AG10803 (cell line): ENCODE measurements at places on chromosomes 5 and 9.

GRCh38 chr5:119179857-119180641, 109.2 kb downstream of the DMXL1 start:
- no peak for DNase-seq

DNA sequence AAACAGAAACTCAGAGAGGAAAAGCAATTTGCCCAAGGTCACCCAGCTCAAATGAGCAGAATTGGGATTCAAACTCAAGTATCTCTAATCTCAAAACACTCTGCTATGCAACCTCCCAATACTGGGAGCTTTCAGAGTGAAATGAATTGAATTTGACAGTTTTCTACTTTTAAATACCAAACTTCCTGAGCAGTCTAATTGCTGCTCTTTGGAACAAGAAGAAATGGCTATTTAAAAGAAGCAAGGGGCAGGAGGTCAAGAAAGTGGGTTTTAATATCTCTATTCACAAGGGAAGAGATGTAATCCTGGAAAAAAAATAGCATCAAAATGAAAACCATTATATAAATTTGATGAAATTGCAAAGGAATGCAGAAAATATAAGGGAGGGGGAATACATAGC, 142.6 kb downstream of the INSYN2B start:
- no peak for DNase-seq

GRCh38 chr5:67338421-67338820, 141.8 kb upstream of the CD180 start:
- peak; percentile 59 for DNase-seq

DNA sequence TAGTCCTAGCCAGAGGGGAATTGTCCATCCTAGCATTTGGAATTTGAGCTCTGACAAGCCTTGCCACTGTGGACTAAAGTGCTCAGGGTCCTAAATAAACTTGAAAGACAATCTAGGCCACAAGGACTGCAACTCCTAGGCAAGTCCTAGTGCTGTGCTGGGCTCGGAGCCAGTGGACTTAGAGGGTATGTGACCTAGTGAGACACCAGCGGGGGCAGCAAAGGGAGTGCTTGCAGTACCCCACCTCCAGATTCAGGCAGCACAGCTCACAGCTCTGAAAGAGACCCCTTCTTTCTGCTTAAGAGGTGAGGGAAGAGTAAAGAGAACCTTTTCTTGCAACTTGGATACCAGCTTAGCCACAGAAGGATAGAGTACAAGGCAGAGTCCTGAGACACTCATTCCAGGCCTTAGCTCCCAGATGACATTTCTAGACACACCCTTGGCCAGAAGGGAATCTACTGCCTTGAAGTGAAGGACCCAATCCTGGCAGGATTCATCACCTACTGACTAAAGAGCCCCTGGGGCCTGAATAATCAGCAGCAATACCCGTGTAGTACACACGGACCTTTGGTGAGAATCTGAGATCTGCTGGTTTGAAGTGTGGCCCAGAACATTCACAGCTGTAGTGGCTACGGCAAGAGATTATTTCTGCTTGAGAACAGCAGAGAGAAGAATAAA, 164.6 kb downstream of the CCDC171 start:
- DNase-seq: no peak

- DNase-seq: no peak
Observed at GRCh38 chr9:17695482-17695881, 116.6 kb downstream of the SH3GL2 start.

- no peak for DNase-seq
Observed at GRCh38 chr5:58458141-58458742, 1.6 kb downstream of the PLK2 start.

GRCh38 chr5:147956842-147957223, 50.5 kb upstream of the C5orf46 start:
- DNase-seq: no peak

GRCh38 chr5:125117566-125117965, 371.1 kb upstream of the ZNF608 start:
- peak; percentile 93 for DNase-seq

DNA sequence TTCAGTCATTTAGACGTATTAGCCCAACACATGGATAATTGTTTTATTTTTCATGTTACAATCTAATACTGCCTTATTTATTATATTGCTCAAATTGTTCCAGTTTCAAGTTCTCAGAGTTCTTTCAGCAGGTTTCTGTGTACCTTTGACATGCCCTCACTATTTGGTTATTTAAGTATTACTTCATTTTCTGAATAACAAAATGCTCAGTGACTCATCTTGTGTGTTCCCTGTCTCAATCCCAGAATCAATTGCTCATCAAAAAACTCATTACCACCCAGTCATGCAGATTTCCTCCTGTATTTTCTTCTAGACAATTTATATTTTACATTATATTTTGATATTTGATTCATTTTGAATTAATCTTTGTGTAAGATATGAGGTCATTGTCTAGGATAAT, 562.6 kb downstream of the ANXA1 start:
- DNase-seq: no peak

GRCh38 chr9:91214867-91215266, 146.9 kb downstream of the AUH start:
- peak; percentile 19 for DNase-seq

DNA sequence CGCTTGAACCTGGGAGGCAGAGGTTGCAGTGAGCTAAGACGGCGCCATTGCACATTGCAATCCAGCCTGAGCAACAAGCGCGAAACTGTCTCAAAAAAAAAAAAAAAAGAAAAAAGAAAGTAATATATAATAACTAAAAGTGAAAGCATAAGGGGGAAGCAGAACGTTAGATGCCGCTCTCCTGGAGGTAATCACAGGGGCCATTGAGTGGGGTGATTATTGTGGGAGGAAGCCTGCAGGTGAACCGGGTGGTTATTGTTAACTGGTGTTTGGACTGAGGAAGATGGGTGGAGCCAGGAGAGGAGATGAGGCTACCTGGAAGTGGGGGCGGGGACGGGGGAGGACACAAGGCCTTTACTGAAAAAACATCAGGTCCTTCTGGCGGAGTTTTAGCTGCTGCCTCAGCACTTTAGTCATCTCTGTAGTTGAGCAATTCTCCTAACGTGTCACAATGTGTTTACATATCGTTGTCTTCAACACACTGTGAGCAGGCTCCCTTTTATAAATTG, 5.3 kb upstream of the TJP2 start:
- DNase-seq: peak; percentile 51

- no peak for DNase-seq
Observed at GRCh38 chr5:67221487-67222242, 25.1 kb upstream of the CD180 start.

- no peak for DNase-seq
Observed at GRCh38 chr5:74940782-74941353, 74.7 kb upstream of the FAM169A start.

GRCh38 chr5:67257500-67257899, 60.9 kb upstream of the CD180 start:
- no peak for DNase-seq

DNA sequence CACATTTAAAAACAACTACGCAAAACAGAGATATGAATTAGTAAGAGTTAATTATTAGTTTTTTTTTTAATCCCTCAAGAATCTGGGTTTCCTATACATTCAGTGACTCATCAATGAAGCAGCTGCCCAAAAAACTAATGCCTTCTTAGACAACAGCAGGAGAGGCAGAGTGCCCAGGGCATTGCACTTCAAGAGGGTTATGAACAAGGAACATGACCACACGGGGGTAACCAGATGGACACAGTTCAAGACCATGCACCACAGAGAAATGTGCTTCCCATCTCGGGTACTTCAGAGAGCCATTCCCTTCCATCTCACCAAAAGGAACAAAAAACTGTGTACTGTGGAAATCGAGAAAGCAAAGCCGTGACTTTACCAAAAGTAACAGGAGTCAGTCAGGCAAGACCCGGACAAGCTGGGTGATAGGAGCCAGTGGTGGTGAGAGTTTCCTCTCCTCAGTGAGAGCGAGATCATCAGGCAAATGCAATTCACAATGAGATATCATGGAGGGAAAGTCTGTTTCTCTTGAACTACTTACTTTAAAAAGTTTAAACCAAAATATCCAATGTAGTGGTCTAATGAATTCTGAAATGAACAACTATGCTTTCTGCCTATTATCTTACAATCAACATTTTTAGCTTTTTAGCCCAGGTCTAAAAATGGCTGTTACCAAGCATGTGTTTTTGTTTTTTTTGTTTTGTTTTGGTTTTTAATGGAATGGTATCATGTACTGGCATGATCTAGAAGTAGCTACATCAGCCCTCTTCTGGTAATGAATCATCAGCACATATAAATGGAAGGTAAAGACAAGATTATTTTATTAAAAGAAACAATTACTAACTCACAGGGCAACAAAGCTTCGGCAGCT, 192.1 kb downstream of the TSSK1B start:
- DNase-seq: no peak

- no peak for DNase-seq
Observed at GRCh38 chr5:5348576-5348975, 73.9 kb upstream of the ICE1 start.

- peak; percentile 82 for DNase-seq
Observed at GRCh38 chr9:114722081-114722621, 40.2 kb upstream of the TEX48 start.

- DNase-seq: no peak
Observed at GRCh38 chr5:6950250-6950649, 237.0 kb downstream of the TENT4A start.

DNA sequence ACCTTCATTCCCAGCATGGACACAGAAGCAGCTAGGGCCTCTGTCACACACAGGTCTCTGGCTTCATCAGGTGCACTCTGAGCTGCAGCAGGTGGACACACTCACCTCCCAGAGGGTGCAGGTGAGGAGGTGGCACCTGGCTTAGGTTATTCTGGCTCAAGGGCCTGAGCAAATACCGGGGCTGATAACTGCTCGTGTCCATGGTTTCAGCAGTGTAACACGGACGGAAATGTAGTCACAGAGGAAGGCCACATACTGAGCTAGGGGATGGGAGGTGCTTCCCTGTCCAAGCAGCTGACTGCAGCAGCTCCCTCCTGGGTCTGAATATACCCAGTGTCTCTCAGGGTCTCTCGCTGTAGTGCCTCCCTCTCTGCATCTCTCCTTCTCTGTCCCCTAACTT, 5.7 kb downstream of the PHF2 start:
- no peak for DNase-seq

DNA sequence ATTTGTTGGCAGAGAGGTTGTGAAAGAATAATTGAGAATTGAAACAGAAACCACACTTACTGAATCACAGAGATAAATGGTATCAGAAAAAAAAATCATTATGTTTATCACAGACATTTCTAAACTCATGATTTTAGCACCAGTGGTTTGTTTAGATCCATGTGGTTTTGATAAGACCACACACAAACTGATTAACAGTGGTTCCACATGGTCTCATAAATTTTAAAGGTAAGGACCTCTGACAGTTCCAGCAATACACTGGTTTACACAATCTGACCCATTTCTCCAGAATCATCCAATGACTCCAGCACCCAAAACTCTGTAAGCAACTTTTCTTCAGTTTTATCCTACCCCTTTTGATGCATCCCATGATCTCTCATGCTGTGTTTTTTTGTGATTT, 261.2 kb downstream of the ANXA1 start:
- no peak for DNase-seq

GRCh38 chr9:94719878-94720277, 6.6 kb upstream of the AOPEP start:
- DNase-seq: no peak

DNA sequence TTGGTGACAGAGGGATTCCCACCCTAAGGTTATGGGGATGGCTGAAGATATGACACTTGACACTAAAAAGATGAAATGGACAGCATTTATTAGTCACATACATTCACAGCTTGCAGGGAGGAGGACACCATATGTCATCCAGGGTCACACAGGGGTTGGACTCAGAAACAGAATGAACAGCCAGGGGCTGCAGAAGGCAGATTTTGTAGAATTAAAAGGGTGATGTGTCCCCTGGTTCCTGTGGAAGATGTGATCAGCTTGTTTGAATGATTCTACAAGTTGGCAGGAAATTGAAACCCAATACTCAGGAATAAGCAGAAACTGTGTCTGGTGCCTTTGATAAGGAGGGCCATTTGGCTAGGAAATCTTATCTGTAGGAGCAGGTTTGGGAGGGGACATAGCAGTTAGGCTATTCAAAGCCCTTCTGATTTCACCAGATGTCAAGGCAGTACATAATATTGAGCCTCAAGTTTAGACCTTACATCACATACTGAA, 102.3 kb upstream of the GRIN3A start:
- no peak for DNase-seq

GRCh38 chr5:172878585-172878932, 44.5 kb downstream of the ERGIC1 start:
- DNase-seq: no peak

GRCh38 chr5:161546470-161547301, at the start of gene GABRB2:
Gene GABRB2, minus strand, starts transcription at chr5:161546725. Its CDS starts 82 bp downstream, at chr5:161546643.
- DNase-seq: peak; percentile 5

- DNase-seq: peak; percentile 78
Observed at GRCh38 chr5:169029037-169029436, 271.9 kb downstream of the SLIT3 start.

GRCh38 chr9:10079284-10079964, 533.4 kb downstream of the PTPRD start:
- no peak for DNase-seq

GRCh38 chr5:9082996-9083395, 462.9 kb downstream of the SEMA5A start:
- DNase-seq: no peak

DNA sequence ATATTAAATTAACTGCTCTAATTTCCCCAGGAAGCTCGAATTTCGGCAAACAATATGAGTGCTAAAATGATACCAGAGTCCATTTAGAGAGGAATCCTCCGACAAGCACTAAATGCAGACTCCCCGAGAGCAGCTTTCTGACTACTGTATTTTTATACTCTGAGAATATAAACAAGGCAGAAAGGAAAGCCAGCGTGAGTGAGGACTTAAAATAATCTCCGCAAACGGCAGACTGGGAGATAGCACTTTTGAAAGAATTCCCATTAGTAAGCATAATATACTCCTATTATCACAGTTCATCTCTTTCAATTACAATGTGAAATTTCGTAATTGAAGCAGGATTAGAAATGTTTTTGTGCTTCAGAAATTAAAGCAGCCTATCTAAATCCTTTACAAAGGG, 269.4 kb upstream of the PANK3 start:
- no peak for DNase-seq

- DNase-seq: no peak
Observed at GRCh38 chr9:73539881-73540390, 388.3 kb downstream of the ANXA1 start.

GRCh38 chr9:95087659-95088242, 229.8 kb downstream of the FANCC start:
- no peak for DNase-seq

DNA sequence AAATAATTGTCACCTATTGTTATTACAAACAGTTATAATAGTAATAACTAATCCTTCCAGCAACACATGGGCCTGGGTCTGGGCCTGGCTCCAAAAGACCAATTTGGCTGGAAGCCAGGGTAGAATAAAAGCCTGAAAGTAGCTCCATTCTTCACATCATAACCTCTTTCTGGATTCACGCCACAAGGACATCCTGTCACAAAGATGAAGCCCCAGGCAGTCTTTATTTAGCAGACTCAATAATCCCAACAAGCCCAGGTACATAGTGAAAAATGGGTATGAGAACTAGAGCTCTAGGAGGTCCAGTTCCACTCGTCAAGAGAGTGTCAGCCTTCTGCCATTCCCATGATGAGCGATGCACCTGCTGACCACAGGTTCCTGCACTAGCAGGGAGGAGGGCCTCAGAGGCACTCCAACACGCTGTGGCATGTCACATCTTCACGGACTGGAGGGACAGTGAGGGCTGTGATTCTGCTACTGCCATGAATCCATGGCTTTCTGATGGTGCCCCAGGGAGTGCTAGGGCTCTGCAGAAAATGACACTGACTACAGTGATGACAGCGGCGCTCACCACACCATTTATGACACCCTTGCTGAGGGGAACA, 124.9 kb downstream of the SPOCK1 start:
- DNase-seq: no peak
